Gastroesophageal sphincter (tissue), 4 donors: ENCODE measurements at places on chromosomes 5 and 9. TPM values are rescaled to one million over a fixed set of nuclear protein-coding genes. Genes with fewer than 3 reads are reported as not detected.

GRCh38 chr9:136925414-136926153, 19.0 kb downstream of the FBXW5 start:
- ATAC-seq: no peak

DNA sequence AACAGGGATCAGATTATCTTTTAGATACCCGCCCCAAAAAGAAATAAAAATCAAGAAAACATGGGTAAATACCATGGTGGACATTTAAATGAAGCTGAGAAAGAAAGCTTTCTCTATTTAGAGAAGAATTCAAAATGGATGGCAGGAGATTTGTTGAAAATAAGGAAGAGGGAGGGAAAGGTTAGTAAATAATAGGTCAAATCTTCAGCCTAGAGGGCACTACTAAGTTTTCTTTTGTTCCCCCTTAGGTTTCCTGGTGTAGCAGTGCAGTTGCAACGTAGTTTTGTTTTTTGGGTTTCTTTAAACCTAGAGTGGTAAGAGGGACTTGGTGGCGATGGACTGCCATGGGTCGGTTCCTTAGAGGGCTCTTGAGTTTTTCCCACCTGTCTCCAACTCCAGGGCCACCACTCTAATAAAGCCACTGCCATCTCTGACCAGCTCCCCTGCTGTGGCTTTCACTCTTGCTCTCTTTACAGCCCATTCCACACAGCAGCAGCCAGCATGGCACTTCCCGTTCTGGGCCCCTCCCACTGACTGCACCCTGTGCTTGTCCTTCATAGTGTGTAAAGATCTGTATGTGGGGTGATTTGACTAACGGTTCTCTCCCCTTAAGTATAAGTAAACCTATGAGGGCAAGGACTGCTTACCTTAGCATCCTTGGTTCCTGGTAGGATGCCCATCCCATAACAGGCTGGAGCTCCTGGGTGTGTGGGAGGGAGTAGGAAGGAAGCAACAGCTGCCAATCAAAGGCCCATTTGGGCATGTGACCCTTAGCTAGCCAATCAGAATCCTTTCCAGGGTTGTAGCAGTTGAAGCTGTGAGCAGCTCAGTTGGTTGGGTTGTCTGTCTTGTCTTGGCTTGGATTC, 118.3 kb downstream of the SLC1A3 start:
- ATAC-seq: peak; percentile 56

GRCh38 chr5:64742411-64742810, 26.1 kb downstream of the SREK1IP1 start:
- ATAC-seq: no peak

GRCh38 chr9:131530546-131530919, 530 bp downstream of the UCK1 start:
- ATAC-seq: peak; percentile 25

- no peak for ATAC-seq
Observed at GRCh38 chr5:19531374-19531952, 456.5 kb downstream of the CDH18 start.

MTX3 gene
- 22.6 TPM for total RNA-seq

INSL4 gene
- total RNA-seq: not detected

PCDHB10 gene
- 3.0 TPM for total RNA-seq
